Muscle of back (tissue), 13 donors: ENCODE measurements at places on chromosomes 5 and 9.

DNA sequence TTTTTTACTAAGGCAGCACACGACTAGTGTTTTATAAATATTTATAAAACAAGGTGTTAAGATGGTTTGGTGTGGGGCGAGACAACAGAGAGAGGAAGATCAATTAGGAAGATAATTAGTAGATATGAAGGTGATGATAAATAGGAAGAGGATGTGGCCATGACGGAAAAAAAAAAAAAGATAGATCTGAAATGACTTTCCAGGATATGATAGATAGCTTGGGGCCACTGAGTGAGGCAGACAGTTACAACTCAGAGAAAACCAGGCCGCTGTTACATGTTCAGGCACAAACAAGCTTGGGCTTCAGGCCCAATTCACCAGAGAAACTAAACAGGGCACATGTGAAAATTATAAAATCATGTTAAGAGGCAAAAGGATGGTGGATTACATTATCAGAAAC, 43.2 kb downstream of the KIAA0825 start:
- DNase-seq, result no peak

DNA sequence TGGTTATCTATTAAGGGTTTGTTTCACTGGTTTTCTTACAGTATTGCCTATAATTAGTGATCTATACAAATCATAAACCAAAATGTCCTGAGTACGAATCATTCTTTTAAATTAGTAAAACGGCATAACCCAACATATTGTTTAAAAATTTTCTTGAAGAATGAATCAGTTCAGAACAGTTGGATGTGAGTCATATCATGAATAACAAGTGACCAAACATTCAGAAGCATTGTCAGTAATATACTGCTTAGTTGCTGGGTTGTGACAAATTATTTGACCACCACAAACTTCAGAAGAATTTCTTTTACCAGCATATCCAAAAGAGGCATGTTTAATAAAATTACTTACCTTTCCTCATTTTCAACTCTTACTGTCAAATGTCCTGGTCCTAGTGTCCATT, 111.2 kb downstream of the UNC13B start:
- DNase-seq, result no peak

DNA sequence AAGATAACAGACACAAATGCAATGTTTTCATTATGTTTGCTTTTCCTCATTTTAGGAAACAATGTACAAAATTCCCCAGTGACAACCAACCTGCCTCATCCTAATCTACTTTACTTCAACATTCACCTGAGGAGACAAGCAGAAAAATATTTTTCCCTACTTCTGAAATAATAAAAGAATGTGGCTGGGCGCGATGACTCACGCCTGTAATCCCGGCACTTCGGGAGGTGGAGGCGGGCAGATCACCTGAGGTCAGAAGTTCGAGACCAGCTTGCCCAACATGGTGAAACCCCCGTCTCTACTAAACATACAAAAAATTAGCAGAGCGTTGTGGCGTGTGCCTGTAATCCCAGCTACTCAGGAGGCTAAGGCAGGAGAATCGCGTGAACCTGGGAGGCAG, 36.9 kb downstream of the MYO10 start:
- no peak for DNase-seq

DNA sequence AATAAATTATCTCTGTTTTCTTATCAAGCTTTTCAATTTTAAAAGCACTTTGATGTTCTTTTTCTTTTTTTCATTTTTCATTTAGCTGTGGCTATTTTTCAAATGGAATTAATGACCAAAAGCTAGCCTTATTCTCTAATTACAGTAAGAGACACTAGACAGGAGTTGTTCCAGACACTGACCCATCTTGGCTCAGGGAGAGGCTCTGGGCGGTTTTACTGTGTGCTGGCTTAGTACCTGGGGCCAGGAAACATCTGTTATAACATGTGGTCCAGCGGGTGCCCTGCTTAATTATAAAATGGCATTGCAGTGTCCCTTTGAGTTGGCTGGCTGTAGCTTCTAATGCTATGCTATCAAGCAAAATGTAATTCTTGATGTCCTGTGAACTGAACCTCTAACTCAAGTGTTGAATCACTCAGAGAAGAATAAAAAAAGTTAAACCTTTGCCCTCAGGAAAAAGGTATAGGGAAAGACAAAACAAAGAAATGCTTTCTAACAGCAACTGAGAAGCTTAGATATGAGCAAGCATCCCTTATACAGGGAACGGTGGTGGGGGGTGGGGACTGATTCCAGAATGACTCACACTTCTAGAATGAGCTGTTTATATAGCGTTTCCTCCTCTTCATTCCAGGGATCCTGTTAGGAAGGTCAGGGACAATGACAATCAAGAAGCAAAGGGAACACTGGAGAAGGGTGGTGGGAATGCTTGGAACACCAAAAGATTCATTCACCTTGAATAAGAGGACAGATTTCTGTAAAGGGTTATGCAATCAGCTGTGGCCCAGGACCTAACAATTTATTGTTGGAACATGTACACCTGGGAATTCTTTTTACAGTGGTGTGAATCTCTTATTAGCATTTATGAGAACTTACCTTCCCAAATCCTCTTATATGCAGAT, 58.7 kb upstream of the NFIB start:
- peak; percentile 87 for DNase-seq

GRCh38 chr9:116003397-116003796, 150.2 kb upstream of the PAPPA start:
- DNase-seq, result no peak

GRCh38 chr5:3778000-3778550, 182.4 kb downstream of the IRX1 start:
- DNase-seq, result no peak

GRCh38 chr5:178346607-178347334, 114.2 kb upstream of the PHYKPL start:
- no peak for DNase-seq

- no peak for DNase-seq
Measured at GRCh38 chr9:73596321-73596720, 444.7 kb downstream of the ANXA1 start.

- no peak for DNase-seq
Measured at GRCh38 chr9:27496135-27496504, 28.0 kb upstream of the IFNK start.
